ENCODE measurements at places on chromosomes 6 and 20.

DNA sequence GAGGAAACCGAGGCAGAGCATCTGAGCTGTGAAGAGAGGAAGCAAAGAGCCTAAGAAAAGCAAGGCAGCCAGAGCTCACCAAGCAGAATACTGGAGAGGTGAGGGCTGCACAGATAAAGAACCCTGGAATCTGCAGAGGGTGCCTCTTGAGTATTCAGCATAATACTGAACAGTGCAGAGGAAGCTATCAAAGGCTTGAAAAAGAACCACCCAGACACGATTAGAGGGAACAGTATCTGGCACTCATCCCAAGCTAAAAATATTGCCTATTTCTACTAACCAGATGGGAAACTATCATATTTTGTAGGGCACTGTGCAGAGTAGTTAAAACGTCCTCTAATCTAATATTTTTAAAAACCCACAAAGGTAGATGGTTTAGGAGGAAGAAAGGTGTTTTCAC is 41.8 kb upstream of the OPRM1 start:
- DNase-seq: no peak

DNA sequence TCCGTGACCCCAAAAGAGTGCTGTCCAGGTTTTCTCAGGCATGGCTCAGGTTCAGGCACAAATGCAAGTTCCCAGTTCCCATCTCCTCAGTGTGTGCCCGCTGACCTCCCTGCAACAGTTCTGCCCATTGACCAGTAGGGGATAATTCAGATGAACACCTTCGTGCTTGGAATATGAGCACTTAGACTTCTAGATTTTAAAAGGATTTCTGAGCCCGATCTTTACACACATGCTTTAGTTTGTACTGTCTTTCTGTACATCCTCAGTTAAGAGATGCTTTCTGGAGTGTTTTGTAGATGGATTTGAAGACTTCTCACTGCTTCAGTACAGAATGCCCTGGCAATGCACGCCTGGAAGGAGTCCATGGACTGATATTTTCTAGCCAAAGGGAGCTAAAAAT is 239.6 kb upstream of the PLCB4 start:
- DNase-seq: no peak

DNA sequence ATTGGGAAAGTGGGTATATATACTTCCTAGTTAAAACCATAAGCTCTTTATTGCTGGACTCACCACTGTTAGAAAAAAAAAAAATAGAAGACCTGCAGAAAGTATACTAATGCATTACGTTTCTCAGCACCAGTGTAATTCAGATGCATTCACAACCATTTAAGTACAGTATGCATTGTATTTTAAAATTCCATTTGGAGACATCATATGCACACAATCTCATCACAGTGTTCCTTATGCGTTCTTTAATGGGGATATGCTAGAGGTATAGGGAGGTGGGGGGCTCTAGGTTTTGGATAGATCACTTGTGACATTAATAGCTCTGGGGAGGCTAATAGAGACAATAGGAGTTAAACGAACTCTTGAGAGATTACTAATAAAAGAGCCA is 9.4 kb downstream of the TFAP2A start:
- no peak for DNase-seq

DNA sequence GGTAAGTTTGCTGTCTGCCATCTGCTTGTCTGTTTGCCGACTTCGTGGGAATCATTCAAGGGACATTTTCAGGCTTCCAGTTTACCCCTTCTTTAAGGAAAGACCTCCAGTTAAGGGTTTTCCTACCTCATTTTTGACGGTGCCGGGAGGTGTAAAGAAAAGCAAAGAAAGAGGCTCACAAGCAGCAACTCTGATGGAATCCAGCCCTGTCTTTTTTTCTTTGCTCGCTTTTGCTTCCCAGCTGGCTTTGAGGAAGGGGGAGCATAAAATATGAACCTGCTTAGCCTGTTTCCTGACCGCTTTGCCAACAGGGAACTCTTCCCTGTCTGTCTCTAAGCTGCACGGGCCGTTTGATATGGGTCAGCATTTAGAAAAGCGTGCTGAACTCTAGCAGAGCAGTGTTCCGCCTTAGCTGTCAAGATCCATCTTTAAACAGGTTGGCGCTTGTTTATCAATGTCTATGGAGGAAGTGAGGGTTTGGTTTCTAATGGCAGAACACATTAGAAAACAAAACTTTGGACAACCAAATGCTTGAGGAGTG is 13.8 kb downstream of the SYTL3 start:
- no peak for DNase-seq

- no peak for DNase-seq
These were observed 4.8 kb upstream of the IL17F start for GRCh38 chr6:52249078-52249477.

GRCh38 chr6:119466226-119466625 is 116.7 kb upstream of the MAN1A1 start:
- no peak for DNase-seq

DNA sequence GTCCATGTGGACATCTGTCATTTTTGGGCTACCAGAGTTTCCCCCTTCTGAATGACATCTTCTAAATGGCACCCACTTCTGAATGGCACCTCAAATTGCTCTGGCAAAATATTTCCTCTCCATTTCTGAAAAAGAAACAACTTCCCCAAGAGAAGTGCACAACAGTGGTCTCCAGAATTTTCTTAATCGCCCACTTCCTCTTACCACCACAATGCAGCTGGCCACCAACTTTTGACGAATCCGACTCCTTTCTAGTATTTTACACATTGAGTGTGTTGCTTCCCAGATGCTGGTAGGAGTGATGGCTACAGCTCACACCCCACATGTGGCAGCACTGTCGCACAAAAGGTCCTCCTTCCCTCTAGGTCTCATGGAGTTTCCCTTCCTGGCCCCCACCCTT is 216.1 kb downstream of the FOXA2 start:
- no peak for DNase-seq

GRCh38 chr20:11473983-11474382 is 443.7 kb upstream of the BTBD3 start:
- no peak for DNase-seq

- no peak for DNase-seq
These were observed 7.3 kb downstream of the DNTTIP1 start for GRCh38 chr20:45798935-45799642.

- no peak for DNase-seq
These were observed 27.7 kb downstream of the ADNP start for GRCh38 chr20:50903353-50904051.

- DNase-seq: no peak
These were observed 17.4 kb downstream of the ADGRF4 start for GRCh38 chr6:47715782-47716181.

DNA sequence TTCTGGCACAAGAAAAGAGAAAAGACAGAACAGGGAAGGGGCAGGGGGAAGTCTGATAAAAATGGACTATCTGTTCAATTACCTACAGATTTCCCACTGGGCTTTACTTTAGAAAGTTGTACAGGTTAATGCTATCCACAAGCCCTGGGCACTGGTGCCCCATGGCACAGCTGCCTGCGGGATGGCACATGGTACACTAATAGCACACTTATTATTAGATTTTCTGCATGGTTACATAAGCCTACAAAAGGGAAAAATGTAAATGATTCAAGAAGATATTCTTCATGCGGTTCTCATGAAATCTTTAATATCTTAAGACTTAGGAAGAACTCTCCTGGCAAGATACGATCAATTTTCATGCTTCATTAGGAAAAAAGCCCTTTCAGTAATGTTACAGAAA is 137.5 kb downstream of the GMPR start:
- no peak for DNase-seq

DNA sequence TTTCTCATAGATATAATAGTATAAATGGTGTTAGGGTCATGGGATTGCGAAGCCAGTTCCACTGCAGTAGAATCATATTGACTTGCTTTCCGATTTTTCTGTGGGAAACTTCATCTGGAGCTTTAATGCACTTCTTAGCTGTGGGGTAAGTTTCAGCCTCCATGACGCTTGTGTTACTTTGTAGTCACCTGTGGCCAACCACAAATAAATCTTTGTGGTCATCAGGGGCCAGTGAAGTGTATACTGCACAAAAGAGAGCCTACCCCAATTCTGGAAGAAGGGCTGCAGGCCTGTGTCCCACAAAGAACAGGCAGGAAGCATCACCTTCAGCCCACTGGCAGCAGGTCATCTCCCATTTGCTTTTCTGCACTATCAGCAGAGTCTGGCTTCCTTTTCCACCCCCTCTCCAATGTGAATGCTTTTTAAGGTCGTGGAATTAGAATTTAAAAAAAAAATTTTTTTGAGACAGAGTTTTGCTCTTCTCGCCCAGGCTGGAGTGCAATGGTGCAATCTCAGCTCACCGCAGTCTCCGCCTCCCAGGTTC is 32.0 kb downstream of the MTHFD1L start:
- DNase-seq: no peak

- DNase-seq: no peak
These were observed 185.8 kb downstream of the TTLL2 start for GRCh38 chr6:167510648-167511047.

- DNase-seq: no peak
These were observed 290.0 kb downstream of the TBC1D7 start for GRCh38 chr6:13038315-13038714.

DNA sequence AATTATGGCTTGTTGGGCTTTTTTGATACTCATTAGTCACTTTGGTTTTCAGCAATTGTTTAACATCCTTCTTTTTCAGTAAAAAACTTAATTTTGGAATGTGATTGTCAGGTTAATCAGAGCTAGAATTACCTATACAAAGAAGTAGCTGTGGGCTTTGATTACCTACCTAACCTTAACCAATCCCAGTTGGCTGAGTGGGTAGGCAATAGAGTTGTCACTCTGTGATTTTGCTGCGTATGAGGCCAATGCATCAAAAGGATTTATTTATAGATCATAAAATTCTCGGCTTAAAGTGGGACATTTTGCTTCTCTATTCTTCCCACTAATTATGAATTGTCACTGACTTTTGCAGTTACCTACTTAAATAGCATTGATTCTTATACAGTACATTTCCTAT is 111.4 kb downstream of the PHACTR1 start:
- DNase-seq: no peak

DNA sequence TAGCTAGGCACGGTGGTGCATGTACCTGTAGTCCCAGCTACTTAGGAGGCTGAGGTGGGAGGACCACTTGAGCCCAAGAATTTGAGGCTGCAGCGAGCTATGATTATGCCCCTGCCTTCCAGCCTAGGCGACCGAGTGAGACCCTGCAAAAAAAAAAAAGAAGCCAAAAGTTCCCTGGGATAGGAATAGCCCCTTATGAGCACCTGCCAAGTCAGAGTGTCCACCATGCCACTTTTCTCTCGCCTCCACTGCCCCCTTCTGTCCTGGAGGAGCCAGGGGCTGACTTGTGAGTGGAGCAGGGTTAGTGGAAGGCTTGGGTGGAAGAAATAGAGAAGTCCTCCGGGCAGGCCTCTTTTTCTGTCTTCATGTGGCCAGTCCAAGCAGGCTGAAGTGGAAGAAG is 12.1 kb upstream of the DDX27 start:
- DNase-seq: no peak

DNA sequence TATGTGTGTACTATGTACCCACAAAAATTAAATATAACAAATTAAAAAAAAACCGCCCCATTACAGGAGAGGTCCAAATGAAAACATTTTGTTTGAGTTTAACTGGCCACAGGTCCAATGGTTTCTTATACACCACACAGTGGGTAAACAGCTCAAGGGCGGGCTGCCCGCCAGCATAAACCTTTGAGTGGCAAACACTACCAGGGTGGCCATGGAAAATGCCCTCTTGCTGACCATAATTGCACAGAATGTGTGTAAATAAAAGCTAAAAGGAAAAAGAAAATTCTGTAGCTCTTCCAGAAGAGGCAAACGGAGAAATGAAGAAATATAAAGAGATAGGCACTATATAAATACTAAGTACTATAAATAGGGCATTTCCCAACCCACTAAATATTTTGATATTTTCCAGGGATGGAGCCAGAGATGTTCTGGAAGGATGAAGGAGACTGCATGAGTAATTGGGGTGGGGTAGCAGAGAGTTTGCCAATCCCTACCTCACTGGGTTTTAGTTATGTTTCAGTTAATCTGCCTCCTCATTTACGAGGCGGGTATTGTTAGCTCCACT is 1.1 kb upstream of the CDC5L start:
- DNase-seq: no peak

- no peak for DNase-seq
These were observed at the start of gene NFATC2 for GRCh38 chr20:51542571-51543421. TSS of gene NFATC2 (minus strand) at chr20:51542719. CDS start at chr20:51542499, 220 bp downstream.

DNA sequence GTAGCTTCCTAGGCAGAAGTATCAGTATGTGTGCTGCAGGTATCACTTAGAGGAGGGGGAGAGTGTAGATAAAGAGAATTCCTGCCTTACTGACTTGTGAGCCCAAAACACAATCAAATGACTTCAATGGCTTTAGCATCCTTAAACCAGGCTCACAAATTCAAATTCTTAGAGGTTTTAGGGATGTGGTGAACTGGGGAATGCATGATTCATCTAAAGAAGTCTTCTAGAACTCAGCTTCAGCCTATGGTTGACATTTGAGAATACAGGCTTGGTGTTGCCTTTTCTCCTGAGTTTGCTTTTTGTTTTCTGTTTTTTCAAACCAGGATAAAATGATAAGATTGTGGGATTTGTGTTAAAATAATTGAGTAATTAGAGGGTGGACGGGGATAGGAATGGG is 14.4 kb downstream of the SNRPC start:
- peak; percentile 24 for DNase-seq

- no peak for DNase-seq
These were observed 25.6 kb upstream of the MBOAT1 start for GRCh38 chr6:20237677-20238460.

- no peak for DNase-seq
These were observed 621.8 kb downstream of the BCKDHB start for GRCh38 chr6:80728101-80728750.

GRCh38 chr6:152110886-152111820 is 303.7 kb downstream of the ESR1 start:
- no peak for DNase-seq

GRCh38 chr20:23205611-23206041 is 119.5 kb upstream of the CD93 start:
- no peak for DNase-seq

DNA sequence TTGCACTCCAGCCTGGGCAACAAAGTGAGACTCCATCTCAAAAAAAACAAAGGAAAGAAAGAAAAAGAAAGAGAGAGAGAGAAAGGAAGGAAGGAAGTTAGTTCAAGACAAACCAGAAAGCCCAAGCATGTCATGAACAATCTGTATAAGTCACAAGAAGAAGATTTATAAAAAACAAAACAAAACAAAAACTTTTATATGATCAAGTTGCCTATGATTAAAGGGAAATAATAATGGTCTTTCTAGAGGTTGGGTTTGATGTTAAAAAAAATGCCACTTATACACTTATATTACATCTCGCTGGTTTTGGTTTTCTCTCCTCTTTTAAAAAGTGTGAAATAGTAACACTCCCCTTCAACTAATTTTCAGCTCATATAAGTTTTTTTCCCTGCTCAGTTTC is 146.2 kb upstream of the CARMIL1 start:
- no peak for DNase-seq

- no peak for DNase-seq
These were observed 80.0 kb upstream of the TNFAIP3 start for GRCh38 chr6:137787016-137787415.

GRCh38 chr6:34226731-34227586 is 9.7 kb upstream of the HMGA1 start:
- no peak for DNase-seq

GRCh38 chr6:121055572-121056163 is 278.6 kb downstream of the TBC1D32 start:
- DNase-seq: peak; percentile 6

GRCh38 chr20:49846206-49846807 is 33.7 kb downstream of the SLC9A8 start:
- DNase-seq: peak; percentile 34
